NCI-H524 (cell line): ENCODE measurements at places on chromosomes 11 and 22.

GRCh38 chr11:8799273-8799672 is 111.7 kb upstream of the AKIP1 start:
- DNase-seq: no peak

- DNase-seq: peak; percentile 47
Measured at GRCh38 chr11:64844330-64845128, at the start of gene CDC42BPG. Gene CDC42BPG (minus strand): TSS chr11:64844653. CDS start chr11:64844569, 84 bp downstream.

DNA sequence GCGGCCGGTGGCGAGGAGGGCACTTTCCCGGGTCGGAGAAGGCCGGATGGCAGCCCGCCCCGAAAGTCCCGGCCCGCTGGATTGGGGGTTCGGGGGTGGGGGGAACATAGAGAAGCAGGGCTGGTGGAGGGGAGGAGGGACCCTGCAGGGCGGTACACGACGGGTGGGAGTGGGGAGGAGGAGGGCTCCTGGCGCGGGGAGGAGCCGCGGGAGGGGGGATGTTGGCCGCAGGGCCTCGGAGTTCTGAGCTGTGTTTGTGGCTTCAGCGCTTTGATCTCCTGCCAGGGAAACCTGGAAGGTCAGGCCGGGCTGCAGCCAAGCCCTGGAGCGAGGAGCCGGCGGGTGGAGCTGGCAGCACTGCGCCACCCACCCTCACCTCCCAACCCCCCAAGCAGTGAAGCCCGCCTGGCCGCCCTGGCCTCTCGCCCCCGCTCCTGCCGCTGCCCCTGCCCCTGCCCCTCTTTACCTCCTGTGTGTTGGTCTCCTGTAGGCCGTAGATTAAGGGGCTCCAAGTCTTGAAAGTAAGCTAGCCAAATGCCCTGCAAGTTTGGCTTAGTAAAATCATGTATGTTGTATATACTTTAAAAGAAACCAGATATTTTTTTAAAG is 30.9 kb downstream of the C22orf31 start:
- no peak for DNase-seq

DNA sequence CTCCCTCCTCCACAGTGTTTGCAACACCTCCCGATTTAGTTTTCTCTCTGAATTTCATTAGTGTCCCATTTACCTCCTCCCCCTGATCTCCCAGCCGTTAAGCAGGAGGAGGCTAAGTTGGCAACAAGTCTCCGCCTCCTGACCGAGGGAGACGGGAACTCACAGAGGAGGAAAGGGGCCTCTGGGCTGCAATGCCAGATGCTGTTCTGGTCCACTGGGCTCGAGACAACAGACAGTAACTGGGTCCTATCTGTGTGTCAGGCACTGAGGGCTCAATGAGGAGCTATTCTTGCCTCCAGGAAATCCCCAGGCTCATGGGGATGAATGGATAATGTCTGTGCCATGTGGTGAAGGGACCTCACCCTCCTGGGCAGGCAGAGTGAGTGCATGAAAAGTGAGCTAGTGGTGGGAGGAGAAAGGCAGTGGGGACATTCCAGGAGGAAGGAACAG is 228.1 kb downstream of the TENM4 start:
- DNase-seq: no peak

- DNase-seq: no peak
Measured at GRCh38 chr11:45772449-45772774, 32.5 kb upstream of the SLC35C1 start.

DNA sequence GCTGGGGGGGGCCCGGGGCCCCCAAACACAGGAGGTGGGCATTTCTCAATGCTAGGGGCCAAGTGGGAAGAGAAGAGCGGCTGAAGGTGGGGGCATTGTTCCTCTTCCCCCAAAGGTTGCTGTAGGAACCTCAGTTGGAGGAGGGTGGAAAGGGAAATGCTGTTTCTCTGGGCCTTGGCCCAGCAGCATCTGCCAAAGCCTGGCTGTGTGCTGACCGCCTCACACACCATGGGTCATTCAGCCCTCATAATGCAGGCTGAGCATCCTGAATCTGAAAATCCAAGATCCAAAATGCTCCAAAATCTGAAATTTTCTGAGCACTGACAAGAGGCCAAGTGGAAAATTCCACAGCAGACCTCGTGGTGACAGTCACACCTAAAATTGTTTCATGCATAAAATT is 49.0 kb upstream of the BID start:
- DNase-seq: no peak

DNA sequence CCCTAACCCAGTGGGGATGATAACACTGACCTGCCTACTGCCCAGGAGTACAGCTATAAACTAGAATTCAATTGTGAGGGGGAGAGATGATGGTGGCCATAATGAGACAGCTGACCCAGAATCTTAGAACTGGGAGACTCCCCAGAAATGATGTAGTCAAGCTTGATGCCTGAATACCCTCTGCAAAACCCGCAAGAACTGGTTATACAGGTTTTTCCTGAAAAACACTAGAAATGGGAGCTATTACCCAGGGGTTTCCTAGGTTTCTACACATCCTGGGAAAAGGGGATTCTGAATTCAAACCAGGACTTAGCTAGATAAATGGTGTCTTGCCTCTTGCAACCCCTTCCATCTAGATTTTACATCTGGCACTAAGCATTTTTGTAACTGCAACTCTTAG is 113.8 kb upstream of the NARS2 start:
- DNase-seq: no peak

DNA sequence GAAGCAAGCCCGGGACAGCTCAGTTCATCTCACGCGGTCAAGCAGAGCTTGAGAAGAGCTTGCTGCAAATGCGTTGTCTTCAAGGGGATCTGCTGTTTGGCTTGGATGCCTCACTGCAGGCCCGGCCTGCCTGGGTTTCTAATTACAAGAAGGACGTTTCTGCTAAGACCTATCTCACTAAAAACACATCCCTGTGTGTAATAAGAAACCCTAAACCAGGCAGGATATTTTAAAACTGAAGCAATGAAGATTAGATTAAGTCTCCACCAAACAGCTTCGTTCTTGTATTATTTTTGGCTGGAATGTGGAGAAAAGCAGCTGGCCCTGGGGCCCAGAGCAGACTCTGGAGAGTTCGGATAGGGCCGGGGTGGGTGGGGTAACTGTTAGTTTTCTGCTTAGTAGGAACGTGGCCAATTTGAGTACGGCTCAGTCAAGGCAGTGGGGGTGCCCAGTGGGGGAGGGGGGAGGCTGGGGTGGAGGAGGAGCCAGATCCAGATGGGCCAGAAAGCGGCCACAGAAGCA is 6.0 kb downstream of the PKNOX2 start:
- no peak for DNase-seq

DNA sequence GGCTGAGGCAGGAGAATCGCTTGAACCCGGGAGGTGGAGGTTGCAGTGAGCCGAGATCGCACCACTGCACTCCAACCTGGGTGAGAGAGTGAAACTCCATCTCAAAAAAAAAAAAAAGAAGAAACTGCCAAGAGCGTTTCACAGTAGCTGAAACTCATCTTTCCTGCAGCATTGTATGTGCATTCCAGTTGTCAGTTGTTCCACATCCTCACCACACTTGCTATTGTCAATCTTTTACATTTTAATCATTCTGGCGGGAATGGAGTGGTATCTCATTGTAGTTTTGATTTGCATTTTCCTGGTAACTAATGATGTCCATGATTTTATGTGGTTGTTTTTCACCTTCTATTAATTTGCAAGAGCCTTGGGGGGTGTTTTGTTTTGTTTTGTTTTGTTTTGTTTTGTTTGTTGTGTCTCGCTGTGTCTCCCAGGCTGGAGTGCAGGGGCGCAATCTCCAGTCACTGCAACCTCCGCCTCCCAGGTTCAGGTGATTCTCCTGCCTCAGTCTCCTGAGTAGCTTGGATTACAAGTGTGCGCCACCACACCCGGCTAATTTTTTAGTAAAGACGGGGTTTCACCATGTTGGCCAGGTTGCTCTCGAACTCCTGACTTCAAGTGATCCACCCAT is 8.1 kb upstream of the GNB1L start:
- no peak for DNase-seq

- no peak for DNase-seq
Measured at GRCh38 chr22:30803679-30804078, 109.0 kb downstream of the OSBP2 start.

DNA sequence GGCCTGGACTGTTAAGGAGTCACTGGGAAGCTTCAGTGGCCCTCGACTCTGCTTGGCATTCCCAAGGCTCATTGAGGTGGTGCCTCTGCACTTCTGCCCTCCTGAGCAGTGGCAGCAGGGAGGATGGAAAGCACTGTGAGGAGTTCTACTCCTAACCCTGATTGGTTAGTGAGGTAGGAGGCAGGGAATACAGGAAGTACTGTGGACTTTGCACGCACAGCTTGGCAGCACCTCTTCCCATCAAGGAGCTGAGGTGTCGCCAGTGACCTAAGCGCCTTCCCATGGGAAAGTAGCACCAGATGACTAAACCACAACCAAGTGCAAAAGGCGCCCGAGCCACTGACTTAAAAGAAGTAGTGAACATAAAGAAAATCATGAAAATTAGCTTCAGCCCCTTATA is 152.5 kb upstream of the CADM1 start:
- no peak for DNase-seq

DNA sequence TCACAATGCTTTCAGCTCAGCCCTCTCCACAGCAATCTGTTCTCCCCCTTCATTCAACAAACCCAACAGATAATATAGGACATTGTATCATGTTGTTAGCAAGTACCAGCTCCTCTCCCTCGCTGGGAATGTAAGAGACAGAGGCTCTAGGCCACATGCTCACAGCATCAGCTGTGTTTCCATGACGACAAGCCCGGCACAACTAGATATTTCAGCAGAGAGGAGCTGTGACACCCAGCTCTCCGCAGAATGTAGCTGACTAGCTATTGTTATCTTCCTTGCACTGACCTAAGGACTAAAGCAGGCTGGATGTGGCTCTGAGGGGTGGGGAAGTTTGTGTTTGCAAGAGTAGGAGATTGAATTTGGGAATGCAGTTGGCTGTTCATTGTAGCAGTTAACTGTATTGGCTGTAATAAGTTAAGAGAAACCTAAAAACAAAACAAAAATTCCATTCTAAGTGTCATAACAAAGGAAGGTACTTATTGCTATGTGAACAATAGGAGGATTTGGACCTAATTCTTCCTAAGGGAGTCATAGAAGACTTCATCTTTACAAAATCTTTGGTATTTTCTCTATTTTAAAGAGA is 28.0 kb upstream of the RRAS2 start:
- peak; percentile 84 for DNase-seq

DNA sequence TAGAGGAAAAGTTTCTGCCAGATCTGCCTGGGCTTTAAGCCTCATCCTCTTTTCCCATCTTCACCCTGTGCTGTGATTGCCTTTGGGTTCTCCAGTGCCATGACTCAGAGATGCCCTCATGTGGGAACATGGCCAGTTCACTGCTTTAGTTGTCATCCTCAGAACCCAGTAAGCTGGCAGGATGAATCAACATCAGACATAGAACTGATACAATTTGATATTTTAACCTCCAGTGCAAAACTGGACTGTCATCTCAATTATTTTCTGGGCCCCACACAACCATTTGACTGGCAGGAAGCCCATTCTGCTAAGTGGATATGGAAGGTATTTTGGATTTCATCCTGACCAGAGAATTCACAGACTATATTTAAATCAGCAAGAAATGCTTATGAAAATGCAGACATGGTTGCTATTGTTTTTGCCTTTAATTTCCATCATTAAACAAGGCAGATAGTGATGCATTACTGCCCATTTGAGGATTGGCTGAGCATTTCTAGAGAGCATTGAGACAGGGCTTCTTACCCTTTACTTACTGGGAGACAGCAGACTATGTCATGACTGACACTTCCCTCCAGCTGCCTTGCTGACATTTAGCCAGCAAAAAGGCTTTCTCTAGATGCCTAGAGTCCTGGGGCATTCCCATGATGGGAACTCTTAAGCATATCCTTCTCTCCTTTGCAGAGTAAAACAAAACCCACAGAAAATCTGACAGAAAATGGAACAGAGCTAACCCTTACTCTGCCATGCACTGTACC is 327.1 kb upstream of the MTNR1B start:
- no peak for DNase-seq

- DNase-seq: peak; percentile 56
Measured at GRCh38 chr22:39496131-39496838, 5.8 kb upstream of the MIEF1 start.

DNA sequence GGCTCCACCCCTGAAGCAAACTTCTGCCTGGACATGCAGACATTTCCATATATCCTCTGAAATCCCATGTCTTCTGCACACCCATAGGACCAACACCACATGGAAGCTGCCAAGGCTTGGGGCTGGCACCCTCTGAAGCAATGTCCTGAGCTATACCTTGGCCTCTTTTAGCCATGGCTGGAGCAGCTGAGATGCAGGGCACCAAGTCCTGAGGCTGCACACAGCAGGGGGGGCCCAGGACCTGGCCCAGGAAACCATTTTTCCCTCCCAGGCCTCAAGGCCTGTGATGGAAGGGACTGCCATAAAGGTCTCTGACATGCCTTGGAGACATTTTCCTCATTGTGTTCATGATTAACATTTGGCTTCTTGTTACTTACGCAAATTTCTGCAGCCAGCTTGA is 34.5 kb downstream of the SYT9 start:
- DNase-seq: no peak

- no peak for DNase-seq
Measured at GRCh38 chr22:46758121-46758520, 4.3 kb upstream of the TBC1D22A start.

DNA sequence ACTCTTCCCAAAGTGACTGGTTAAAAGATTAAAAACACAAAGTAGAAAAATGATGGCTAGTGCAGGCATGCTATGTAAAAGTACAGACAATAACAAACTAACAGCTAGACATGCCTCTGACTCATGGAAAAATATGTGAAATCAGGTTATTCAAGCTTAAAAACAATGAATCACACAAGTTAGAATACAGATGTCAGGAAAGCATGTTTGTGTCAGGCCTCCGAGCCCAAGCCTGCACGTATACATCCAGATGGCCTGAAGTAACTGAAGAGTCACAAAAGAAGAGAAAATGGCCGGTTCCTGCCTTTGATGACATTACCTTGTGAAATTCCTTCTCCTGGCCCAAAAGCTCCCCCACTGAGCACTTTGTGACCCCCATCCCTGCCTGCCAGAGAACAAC is 110.1 kb downstream of the NOX4 start:
- DNase-seq: no peak

- no peak for DNase-seq
Measured at GRCh38 chr22:23062616-23063538, 7.4 kb upstream of the GNAZ start.

GRCh38 chr11:67615728-67616430 is 9.1 kb downstream of the NDUFV1 start:
- no peak for DNase-seq

- no peak for DNase-seq
Measured at GRCh38 chr11:40202589-40203270, 1256.7 kb downstream of the LRRC4C start.

DNA sequence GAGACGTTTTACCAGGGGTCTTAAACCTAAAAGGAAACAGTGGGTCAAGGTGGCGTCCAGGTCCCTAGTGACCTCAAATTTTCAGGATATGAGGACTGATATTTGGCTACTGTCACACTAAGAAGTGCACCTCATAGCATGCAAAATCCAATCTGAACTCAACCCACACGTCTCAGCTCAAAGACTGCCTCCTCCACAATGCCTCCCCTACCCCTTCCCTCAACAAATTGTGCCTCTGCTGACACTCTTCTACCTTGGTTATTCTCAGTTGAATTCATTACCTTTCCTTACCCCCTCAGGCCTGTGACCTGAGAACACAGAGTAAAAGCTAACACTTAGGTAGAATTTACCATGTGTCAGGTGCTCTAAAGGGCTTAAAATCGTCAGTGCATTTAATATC is 12.4 kb upstream of the LIPT2 start:
- DNase-seq: no peak
